ENCODE measurements at places on chromosomes 16 and 17.
A peak's percentile ranks its signal among the peaks of the same experiment; 100 is the strongest.

- DNase-seq, result no peak
Observed at GRCh38 chr16:11253009-11253994, 2.7 kb downstream of the SOCS1 start.

- DNase-seq, result no peak
Observed at GRCh38 chr17:40310882-40311391, 2.0 kb downstream of the RARA start.

- DNase-seq, result no peak
Observed at GRCh38 chr17:75110234-75110937, 617 bp downstream of the ARMC7 start.

DNA sequence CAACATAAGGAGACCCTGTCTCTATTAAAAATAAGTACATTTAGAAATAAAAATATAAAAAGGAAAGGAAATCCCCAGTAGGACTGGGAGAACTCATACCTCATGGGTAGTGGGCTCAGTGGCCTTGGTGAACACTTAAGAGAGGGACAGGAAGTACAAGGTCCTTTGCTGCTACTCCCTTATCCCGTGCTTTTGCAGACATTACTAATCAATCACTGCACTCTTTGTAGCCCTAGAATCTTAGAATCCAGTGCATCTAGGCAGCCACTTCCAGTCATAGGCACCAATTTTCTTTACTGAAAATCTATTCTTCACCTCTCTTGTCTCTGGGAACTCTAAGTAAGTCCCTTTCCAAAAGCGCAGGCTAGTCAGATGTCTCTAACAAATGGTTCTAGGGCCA, 183.1 kb downstream of the SNX29 start:
- no peak for DNase-seq

DNA sequence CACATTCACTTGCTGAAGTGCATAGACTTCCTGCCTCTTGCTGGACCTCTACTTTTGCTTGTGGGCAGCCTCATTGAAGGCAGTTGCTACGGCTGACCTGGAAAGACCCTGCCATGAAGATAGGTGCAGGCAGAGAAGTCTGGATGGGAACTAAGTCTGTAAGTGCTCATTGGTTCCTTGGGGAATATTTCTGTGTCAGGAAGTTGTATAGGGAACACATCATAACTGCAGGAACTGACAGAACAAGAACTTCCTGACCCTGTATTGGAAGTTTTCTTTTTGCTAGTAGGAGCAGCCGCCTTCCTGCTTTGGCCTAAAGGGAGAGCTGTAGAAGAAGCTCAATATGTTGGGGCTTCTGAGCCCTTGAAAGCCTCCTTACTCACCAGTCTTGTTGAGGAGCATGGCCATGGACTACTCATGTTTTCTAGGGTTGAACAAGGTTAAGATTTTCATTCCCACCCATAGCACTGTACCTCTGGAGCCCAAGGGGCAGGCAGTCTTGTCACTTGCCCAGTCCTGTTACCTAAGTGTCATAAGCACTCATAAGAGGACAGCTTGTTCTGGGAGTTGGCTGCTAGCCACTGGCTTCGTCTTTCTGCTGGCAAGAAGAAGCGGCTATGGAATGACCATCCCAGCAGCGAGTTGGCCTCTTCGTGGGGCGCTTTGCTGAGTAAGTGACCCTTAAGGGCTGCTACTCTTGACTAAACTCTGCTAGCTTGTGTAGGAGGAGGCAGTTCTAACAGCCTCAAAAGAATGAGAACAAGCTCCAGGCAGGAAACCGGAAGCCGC, 7.2 kb downstream of the UBFD1 start:
- DNase-seq, result no peak

GRCh38 chr16:6031567-6031966, 934.0 kb upstream of the EEF2KMT start:
- DNase-seq, result no peak

DNA sequence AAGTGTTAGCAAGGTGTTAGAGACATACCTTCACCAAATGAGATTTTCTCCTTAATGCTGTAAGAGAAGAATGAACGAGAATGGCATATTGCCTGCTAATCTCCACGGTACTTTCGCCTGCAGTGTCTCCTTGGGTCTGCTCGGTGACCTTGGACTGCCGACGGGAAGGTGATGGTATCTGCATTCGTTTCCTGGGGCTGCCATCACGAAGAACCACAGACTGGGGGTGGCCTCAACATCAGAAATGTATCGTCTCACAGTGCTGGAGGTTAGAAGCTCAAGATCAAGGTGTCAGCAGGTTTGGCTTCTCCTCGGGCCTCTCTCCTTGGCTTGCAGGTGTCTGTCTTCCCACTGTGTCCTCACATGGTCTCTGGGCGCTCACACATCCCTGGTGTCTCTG, 86.3 kb upstream of the TNRC6C start:
- DNase-seq, result no peak

- no peak for DNase-seq
Observed at GRCh38 chr17:51948128-51948527, 210.4 kb downstream of the CA10 start.

DNA sequence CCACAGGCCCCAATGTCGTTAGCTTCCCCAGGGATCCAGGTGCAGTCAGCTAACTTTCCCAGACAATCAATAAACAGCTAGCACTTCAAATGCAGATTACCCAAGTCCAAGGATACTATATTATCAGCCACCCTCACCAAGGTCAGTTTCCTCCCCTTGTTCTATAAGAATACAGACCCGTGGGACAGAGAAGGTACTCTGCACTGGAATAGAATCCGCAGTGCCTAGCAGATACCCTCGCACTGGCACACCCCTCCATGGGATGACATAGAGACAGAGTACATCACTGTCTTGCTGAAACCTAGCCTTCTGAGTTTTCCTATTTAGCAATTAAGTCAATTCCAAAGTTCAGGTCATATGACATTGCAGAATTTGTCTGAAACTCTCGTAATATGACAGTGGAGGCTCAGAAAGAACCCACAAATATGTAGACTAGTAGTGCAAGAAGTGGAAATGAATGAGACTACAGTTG, 40.0 kb upstream of the ABCA10 start:
- no peak for DNase-seq

GRCh38 chr16:4337540-4338088, 13.5 kb downstream of the PAM16 start:
- DNase-seq, result no peak

DNA sequence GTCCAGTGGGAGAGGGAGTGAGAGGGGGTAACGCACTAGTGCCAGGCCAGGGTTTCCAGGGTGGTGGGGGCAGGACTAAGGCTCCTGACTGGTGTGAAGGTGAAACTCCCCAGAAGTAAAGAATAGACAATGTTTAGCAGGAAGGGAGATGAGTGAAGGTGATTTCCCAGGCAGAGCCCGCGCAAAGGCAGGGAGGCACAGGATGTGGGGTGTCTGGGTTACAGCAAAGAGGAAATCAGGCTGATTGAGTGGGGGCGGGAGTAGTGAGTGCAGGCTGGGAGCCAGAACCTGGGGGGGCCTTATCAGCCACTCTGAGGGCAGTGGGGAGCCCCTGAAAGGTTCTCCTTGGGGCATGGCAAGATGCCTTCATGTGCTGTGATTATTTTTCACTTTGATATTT, 167.5 kb downstream of the UTP18 start:
- peak; percentile 21 for DNase-seq

DNA sequence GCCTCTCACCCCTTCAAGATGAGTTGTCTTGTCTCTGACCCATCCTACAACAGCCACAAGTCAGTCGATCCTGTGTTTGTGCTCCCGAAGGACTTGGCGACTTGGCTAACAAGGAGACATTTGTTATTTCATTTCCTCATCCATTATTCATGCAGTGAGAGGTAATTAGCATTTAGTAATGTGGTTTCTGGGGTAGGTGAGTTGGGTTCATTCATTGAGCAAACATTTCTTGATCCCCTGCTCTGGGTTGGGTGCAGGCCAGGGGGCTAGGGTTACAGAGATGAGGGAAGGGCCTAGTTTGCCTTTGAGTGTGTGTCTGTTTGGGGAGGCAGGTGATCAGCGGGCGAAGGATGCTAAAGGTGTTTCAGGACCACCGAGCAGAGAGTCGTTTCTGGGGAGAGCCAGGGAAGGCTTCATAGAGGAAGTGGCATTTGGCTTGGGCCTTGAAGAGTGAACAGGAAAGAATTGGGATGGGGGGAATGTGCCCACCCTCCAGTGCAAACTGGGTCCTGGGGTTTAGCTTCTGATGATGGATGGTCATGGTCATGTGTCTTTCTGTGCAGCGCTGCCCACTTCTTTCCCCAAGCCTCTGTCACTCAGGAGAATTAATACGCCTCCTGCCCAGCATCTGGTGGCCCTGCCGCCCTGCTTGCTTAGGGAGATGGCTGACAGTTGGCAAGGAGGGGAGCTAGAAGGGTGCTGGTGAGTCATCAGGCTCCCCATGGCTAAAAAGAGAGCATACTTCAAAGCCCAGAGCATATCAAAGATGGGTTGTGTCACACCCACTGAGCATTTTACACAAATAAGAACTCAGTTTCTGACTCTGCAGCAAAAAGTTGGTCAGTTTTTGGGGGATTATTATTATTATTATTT, 38.5 kb downstream of the MSI2 start:
- DNase-seq, result no peak

DNA sequence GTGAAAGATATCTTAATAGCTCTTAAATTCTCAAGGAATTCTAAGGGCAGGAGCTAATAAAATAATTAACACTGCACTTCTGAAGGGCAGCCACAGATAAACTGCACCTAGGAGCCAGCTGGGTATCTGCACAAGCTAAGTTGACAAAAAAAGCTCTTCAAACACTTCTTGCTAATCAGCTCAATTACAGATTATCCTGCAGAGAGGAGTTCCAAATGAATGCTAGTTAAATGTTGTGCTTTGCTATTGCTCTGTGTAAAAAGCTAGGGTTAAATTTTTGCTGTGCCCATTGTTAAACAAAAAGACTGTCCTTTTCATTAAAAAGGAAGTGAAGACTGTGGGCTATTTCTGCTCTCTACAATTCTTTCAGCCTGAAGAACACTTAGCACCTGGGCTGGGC, 158.5 kb upstream of the SHISA6 start:
- DNase-seq, result no peak

GRCh38 chr17:79434215-79434614, 176.6 kb downstream of the RBFOX3 start:
- no peak for DNase-seq

- no peak for DNase-seq
Observed at GRCh38 chr17:80871341-80871740, 120.3 kb upstream of the CHMP6 start.

- DNase-seq, result no peak
Observed at GRCh38 chr16:15690296-15690695, 40.3 kb downstream of the NDE1 start.

- no peak for DNase-seq
Observed at GRCh38 chr17:6205525-6205924, 135.3 kb downstream of the WSCD1 start.

- no peak for DNase-seq
Observed at GRCh38 chr16:26196310-26196709, 504.6 kb downstream of the HS3ST4 start.

DNA sequence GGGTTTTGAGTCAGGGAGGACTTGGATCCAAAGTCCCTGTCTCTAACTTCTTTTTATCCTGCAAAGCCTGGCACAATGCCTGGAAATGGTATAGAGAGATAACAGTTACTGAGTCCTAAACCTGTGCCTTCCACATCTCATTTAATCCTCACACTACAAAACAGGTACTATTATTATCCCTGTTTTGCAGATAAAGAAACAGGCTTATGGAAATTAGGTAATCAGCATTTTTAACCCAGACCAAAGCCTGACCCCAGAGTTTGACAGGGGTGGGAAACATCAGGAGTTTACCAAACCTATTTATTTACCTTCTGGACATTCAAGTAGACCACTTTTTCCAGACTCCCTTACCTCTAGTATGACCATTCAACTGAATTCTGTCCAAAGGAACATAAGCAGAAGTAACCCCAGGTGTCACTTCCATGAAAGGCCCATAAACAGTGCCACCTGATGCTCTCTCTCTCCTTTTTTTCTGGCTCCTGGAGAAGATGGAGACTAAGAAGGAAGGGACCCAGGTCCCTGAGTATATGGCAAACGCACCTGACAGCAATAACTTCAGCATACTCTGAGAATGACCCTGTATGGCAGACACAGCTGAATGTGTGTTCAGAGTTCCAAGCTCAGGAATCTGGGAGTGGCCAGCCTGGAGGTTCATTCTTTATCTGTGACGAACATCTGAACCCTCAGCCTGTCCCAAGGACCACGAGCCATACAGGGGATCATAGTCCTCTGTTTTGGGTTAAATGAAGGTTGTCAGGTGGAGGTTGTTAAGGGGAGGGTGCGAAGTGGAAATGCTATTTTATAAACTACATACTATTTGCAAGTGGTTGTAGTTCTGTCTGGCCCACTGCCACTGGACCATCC, 62.7 kb downstream of the HLF start:
- DNase-seq, result no peak

DNA sequence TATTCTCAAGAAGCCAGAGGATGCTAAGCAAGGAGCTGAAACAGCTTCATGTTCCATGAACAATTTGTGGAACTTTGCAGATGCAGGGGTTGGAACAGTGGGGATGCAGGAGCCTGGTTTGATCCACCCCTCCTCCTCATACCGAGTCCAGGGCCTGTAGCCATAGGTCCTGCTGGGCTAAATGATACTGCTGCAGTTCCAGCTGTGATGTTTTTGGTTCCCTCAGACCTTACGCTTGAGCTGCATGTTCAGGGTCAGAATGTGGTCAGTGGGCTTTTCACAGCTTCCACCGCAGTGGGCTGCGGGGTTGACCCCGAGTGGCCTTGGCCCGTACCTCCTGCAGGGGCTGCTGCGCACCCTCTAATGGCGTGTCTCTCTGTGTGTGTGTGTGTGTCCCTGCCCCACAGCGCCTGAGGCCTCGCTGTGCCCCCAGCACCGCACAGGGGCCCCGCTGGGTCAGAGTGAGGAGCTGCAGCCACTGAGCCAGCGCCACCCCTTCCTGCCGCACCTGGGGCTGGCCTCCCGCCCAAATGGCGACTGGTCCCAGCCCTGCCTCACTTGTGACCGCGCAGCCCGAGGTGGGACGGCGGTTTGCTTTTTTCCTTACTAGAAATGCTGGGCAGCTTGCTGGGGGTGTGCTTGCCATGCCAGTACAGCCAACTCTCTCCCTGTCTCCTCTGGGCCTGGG, 48.2 kb downstream of the EPN2 start:
- no peak for DNase-seq

DNA sequence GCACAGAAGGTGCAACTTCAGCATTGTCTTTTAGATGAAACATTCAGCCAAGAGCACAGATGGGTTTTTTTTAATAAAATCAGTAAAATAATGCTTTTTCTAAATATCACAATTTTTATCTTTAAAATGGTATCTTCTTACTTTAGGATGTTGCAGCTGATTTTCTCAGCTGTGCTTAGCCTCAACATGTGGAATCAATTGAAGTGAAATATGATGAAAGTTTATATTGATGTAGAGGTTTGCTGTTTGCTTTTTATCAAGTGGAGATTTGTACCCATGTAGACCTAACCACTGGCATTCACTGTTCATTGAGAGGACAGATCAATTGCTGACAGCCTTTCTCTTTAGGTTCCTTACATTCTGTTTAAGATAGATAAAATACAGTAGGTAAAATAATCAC, 107.8 kb downstream of the CYB561 start:
- DNase-seq, result no peak

GRCh38 chr17:40178021-40178601, 841 bp downstream of the RAPGEFL1 start:
- DNase-seq, result no peak

GRCh38 chr16:1305823-1306222, 3.6 kb upstream of the UBE2I start:
- DNase-seq, result no peak

- no peak for DNase-seq
Observed at GRCh38 chr16:16828913-16829398, 450.0 kb downstream of the NPIPA7 start.

- DNase-seq, result no peak
Observed at GRCh38 chr17:9811537-9811936, 10.3 kb downstream of the GSG1L2 start.

Measured in activated T-helper 1 cell treated with anti-CD3 and anti-CD28 coated beads, Interleukin-2, amount 50 U/mL, for 16 hours (primary cell).